ENCODE measurements at places on chromosomes 16 and 17.

DNA sequence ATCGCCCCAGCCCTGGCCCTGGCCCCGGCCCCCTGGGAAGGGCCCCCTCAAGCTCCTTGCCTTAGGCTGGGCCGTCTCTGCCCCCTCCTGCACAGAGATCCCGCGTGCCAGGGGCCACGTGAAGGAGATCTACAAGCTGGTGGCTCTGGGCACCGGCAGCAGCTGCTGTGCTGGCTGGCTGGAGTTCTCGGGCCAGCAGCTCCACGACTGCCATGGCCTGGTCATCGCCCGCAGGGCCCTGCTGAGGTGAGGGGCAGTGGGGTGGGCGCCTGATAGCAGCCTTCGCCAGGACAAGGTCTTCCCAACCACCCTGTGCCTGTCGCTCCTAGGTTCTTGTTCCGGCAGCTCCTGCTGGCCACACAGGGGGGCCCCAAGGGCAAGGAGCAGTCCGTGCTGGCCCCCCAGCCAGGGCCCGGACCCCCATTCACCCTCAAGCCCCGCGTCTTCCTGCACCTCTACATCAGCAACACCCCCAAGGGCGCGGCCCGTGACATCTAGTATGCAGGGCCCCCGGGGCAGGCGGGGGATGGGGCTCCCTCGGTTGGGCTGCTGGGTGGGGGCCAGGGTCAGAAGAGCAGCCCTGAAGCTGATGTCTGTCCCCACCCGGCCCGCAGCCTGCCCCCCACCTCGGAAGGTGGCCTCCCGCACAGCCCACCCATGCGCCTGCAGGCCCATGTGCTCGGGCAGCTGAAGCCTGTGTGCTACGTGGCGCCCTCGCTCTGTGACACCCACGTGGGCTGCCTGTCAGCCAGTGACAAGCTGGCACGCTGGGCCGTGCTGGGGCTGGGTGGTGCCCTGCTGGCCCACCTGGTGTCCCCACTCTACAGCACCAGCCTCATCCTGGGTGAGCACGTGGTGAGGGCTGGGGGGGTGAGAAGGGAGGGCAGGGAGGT is 4.5 kb downstream of the ADAD2 start:
- no peak for DNase-seq

GRCh38 chr16:78679546-78679945 is 580.1 kb downstream of the WWOX start:
- no peak for DNase-seq

DNA sequence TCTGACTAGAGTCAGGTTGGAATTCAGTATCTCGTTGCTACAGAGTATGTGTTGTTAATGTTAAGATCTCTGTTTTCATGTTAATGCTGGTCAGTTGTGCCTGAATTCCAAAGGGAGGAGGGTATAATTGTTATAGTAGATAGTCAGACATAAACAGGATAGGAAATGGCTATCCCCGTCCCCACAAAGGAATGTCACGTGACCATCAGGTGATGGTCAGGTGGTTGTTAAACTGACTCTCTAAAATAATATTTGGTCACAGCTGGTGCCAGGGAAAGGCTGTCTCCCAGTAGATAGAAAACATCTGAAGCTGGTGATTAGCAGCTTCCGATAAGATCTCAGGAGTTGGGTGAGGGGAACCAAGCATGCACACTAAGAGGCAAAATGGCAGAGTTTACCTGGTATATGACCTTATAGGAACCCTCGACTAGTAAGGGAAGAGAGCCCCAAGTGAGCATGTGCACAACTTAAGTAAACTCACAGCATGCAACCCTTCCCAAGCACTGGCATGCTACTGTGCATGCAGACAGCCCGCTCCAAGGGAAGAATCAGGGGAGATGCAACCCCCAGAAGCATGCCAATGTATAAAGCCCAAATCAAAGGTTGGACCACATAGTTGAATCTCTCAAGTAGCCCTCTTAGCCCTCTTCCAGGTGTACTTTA is 27.4 kb upstream of the SLC6A2 start:
- no peak for DNase-seq

- no peak for DNase-seq
Measured at GRCh38 chr17:64991726-64992125, 64.8 kb downstream of the GNA13 start.

GRCh38 chr16:87185308-87185707 is 131.9 kb downstream of the C16orf95 start:
- no peak for DNase-seq

All from retinal pigment epithelial cell (primary cell).